CD4-positive, alpha-beta T cell treated with Interleukin-2 at 100 ng/mL for 4 hours (primary cell): ENCODE measurements at places on chromosomes 11 and 22.

DNA sequence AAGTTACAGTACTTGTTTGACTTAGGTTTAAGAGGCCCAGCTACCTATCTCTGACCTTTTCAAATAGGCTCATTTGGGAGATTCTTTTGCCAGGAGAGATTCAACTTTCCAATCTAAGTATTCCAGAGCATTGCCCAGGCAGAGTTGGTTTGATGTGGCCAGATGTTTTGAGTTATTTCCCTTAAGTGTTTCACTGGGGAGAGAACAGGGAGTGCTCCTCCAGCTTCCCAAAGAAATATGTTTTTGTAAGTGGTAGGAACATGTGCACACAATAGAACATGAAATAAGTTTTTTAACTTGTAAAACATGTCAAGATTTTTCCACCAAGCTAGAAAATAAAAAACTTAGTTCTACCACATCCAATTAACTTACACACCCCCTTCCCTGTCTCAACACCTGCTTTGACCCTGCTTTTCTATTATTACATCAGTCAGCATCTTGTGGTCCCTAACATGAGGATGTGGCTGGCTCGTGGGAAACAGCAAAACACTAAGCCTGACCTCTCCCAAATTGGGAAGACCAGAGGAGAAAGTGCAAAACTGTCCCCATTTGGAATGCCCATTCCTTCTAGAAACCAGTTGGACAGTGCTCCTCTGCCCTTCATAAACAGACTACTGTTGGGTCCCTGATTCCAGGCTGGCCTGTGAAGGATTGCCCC lies 70.4 kb upstream of the RASSF10 start:
- DNase-seq, result no peak

GRCh38 chr11:42465623-42466022 lies 846.2 kb upstream of the API5 start:
- DNase-seq, result no peak

DNA sequence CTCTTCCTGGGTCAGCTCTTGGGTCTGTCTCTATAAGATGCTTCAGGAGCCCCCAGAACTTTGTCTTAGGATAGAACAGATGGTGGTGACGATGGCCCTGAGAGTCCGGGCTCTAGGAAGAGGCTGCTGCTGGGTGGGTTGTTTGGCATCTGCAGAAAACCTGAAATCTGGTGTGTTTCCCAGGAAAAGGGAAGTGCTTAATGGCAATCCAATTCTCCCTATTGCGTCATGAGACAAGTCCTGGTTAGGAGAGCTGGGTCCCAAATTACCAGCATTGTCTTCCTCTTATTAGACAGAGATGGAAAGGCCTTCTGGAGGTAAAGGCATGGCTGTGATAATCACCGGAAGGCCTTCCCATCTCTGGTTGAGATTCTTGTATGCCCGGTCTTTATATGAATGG lies 48.9 kb upstream of the GRAMD1B start:
- no peak for DNase-seq

- DNase-seq, result no peak
These were observed 64.6 kb upstream of the ADSL start for GRCh38 chr22:40281717-40282116.

DNA sequence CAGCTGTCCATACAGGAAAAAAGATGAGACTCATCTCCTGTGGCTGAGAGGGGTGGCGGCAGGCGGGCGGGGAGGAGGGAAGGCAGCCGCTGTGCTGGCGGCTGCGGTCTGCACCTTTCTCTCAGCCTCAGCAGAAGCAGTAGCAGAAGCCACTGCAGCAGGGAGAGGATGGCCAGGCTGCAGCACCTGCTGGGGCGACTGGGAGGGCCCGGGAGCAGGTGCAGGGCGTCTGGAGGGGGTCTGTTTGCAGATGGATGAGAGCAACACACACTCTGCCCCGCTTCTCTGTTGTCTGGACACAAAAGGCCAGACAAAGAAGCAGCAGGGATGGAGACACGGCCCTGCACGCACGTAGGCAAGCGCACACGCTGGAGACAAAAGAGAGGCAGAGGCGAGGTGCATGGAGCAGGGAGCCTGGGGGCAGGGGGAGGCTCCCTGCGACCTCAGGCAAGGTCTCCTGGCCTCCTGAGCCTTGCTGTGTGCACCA lies 9.3 kb upstream of the MIAT start:
- peak; percentile 59 for DNase-seq
